ENCODE measurements at places on chromosomes 11 and 22. TPM values are rescaled to one million over a fixed set of nuclear protein-coding genes. Genes with fewer than 3 reads are reported as not detected.

Gene AGBL2
- total RNA-seq, result not detected

Gene DKK3
- total RNA-seq, result 5,316 TPM

Gene GP1BB
- 34.7 TPM for total RNA-seq

Gene TNNT3
- total RNA-seq, result 12.8 TPM

Gene B3GAT3
- 12.7 TPM for total RNA-seq

Gene APOBEC3B
- not detected for total RNA-seq

Gene HTR3B
- total RNA-seq, result not detected

Gene MIOX
- total RNA-seq, result not detected

DNA sequence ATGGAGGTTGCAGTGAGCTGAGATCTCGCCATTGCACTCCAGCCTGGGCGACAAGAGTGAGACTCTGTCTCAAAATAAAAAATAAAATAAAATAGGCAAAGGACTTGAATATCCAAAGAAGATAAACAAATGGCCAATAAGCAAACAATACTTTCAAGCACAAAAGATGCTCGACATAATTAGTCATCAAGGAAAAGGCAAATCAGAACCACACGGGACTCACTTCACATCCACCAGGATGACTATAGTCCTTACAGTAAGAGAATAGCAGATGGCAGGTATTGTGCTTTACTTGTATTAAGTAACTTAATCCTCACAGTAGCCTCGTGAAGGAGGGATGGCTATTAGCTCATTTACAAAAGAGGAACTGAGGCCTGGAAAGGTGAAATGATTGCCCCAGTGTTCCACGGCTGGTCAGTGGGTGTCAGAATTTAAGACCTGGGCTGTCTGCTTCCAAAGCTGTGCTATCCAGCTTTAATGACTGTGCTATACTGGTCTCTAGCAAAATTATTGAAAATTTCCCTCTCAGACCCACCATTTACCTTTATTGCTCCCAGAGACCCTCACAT is 40.2 kb upstream of the RBFOX2 start:
- DNase-seq, result no peak

DNA sequence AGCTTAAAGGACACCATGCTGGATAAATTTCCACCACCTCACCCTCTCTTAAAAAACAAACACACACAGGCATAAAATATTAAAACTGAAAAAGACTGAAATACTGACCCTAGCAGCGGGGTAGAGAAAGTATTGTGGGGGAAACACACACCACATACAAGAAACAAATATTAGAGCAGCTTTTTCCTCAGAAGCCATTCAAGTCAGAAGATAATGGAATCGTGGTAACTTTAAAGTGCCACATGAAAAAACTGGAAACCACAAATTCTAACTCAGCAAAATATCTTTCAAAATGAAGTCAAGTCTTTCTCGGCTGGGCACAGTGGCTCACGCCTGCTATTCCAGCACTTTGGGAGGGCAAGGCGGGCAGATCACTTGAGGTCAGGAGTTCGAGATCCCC is 223.2 kb downstream of the DYNC2H1 start:
- no peak for DNase-seq

DNA sequence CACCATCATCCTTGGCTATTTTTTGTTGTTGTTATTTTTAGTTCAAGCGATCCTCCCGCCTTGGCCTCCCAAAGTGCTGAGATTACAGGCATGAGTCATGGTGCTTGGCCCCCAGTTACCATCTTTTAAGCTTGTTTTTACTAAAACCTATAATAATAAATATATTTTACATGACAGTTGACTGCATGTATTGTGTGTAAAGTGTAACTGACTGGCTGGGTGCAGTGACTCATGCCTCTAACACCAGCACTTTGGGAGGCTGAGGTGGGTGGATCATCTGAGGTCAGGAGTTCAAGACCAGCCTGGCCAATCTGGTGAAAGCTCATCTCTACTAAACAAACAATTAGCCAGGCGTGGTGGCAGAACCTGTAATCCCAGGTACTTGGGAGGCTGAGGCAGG is 386.2 kb downstream of the TENM4 start:
- no peak for DNase-seq

DNA sequence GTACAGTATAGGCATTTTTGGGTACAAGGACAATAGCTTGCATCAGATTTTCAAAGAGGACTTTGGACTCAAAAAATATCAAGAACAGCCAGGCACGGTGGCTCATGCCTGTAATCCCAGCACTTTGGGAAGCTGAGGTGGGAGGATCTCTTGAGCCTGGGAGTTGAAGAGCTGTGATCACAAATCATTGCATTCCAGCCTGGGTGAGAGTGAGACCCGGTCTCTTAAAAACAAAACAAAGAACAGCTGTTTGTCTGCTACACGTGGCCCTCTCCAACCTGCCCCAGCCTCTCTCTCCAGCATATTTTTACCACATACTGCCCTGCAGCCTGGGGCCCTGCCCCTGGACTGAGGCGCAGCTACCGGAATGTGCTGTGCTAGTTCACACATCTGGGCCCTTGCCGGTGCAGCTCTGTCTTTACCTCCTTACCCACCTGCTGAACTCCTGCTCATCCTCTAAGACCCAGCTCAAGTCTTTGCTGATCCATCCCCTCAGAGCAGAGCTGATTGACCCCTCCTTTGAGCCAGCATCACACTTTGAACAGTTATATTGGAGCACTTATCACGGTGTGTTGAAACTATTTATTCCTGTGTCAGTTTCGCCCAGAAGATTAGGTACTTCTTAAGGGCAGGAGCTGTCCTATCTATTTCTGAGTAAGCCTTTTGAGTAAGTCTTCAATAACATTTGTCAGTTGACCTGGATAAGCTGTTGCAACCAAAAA is 29.4 kb downstream of the GRIK4 start:
- DNase-seq, result no peak

DNA sequence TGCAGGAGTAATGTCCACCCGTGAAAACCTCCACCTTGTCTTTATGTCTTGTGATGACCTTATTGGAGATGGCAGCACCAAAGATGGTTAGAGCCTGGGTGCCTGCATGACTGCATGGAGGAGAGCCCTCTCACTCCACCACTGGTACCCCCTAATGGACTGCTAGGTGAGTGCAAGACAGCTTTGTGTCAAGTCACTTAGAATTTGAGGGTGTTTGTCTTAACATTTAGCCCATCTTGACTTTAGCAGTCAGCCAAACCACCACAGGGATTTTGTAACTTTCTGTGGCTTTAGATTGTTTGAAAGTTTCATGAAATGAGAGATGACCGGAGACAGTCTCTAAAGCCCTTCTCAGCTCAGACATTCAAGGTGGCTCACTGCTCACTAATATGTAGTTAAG is 232.9 kb upstream of the NCAM1 start:
- peak; percentile 16 for DNase-seq

DNA sequence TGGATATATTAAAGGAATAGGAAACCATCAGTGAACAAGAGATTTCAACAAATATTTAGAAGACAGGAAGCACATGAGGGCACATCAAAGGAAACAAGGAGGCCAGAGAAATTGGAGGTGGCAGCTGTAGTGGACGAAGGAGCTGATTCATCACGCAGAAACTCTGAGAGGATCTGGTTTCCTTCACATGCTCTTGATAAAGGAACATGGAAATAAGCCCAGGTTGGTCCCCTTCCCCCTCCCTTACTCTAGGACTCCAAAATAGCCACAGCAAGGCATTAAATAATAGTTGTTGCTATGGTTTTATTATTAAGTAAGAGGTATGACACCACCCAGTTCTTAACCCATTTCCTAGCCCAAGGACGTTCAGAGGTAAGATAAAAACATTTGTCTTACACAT is 11.3 kb downstream of the IZUMO1R start:
- no peak for DNase-seq

- DNase-seq, result no peak
Measured at GRCh38 chr22:45580726-45581381, 78.2 kb downstream of the FBLN1 start.

DNA sequence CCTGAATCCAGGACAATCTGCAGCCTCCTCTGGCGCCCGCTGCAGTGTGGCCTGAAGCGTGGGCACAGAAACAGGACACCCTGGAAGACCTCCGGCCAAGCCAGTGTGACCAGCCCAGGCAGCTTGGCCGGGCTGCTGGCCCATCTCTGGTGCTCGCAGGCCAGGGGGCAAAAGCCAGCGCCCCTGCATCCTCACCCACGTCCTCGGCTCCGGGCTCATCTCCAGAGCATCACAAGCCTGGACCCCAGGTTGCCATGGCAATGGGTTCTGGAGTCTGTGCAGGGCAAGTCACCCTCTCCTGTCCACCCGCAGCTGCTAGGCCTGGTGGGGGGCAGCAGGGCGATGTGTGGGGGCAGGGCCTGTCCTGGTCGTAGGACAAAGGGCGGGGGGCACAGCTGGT is 9.3 kb upstream of the PDGFB start:
- no peak for DNase-seq

GRCh38 chr11:16771350-16772140 is 33.1 kb downstream of the C11orf58 start:
- DNase-seq, result peak; percentile 43

GRCh38 chr11:46378296-46378695 is 3.2 kb upstream of the MDK start:
- no peak for DNase-seq

DNA sequence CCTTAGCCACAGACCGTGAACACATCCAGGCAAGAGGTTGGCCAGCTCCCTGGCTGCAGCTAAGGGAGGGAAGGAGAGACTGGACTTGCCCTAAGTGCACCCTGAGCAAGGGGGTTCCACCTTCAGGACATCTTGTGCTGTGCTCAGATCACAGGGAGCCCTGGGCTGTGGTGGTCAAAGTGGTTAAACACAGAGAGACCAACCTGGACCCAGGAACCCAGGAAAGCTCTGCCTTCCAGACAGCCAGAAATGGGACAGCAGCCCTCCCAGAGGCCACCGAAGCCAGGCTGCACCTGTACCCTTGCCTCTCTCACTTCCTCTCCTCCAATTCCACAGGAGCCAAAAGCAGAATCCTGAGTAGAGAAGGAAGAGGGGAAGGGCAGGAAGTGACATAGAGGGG is 105.2 kb upstream of the TMEM45B start:
- DNase-seq, result no peak

GRCh38 chr11:104619751-104620150 is 278.5 kb downstream of the CASP12 start:
- no peak for DNase-seq

- no peak for DNase-seq
Measured at GRCh38 chr11:44171518-44171917, 76.0 kb downstream of the EXT2 start.

- DNase-seq, result no peak
Measured at GRCh38 chr11:8932564-8933180, at the start of gene C11orf16. C11orf16 (minus strand) TSS chr11:8932947; CDS start chr11:8932308, 639 bp downstream.

DNA sequence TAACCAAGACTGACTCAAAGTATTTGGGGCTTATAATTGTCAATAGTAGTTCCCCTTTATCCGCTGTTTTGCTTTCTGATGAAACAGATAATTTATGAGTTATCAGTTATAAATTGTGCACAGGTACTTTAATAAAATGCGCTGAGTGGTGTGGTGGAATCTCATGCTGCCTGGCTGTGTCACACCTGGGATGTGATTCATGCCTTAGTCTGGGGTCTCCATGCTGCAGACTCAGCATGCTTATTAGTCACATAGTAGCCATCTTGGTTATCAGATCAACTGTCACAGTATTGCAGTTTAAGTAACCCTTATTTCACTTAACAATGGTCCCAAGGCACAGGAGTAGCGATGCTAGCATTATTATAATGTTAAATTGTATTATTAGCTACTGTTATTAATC is 995.2 kb downstream of the NTM start:
- no peak for DNase-seq

- no peak for DNase-seq
Measured at GRCh38 chr11:132892876-132893275, 639.4 kb downstream of the OPCML start.

DNA sequence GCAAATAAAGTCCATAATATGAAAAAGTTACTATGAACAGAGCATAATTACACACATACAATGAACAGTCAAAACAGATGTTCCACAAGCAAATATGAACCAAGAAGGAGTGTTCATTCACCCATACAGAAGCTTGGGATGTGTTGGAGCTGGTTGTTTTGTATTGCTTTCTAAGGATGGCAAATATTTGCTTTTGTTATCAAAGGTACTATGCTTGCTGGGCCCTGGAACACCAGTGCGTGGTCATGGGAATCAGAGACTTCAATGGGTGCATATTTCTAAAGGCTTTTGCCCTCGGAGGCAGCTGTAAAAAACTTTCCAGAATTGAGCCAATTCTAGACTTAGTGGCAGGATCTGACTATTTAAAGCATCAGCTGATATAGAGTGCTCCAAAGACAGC is 85.1 kb downstream of the BARX2 start:
- DNase-seq, result no peak

All from right atrium auricular region (tissue), 2 donors.